ENCODE measurements at places on chromosomes 2 and 18.

GRCh38 chr2:5125017-5125730 lies 567.0 kb upstream of the SOX11 start:
- DNase-seq, result no peak

DNA sequence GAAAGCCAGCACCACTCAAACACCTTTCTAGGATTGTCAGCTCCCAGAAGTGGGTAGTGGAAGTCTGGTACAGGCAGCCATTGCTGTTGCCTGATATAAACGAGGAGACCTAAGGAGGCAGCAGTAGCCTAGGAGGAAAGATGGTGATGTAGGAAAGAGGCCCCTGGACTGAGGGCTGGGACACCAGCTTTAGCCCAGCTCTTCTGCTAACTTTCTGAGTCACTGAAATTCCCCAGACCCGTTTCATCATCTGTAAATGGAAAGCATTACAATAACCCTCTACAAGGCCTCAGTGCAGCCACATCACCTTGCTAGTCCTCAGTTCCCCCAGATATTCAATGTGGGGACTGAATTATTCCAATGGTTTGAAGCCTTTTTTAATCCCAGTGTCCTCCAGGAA lies 336.5 kb downstream of the TNS1 start:
- no peak for DNase-seq

DNA sequence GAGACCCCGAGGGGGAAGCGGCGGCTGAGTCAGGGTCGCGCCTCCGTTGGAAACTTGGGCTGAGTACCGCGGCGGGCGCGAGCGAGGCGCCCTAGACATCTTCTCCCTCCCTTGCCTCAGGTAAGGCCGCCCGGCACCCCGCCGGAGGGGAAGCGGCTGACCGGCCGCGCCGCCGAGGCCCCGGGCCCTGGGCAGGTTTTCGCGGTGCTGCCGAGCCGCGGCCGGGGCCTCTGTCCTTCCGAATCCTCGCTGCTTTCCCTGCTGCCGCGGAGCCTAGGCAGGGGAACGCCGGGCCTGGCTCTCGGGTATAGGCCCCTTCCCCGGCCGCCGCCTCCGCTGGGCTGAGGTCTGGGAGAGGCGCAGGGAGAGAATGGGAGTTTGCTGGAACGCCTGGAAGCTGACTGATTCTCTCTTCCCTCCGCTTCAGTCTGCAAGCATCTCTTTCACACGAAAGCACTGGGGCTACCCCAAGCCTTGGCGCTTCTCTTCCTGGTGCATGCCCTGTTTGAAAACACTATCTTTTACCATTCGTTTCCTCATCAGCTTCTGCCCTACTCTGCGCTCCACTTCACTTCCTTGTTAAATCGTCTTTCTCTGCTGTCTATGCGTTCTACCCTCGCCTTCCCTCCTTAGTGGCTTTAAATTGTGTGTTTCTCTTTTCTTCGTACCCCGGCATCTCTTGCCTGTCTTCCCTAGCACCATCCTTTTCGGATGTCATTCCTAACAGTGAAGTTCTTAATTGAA lies 652 bp downstream of the PPM1B start:
- DNase-seq, result peak; percentile 38

- no peak for DNase-seq
Measured at GRCh38 chr2:109374548-109375130, 239.1 kb downstream of the SEPTIN10 start.

- no peak for DNase-seq
Measured at GRCh38 chr2:136111711-136112110, 6.2 kb downstream of the CXCR4 start.

GRCh38 chr2:133352719-133353118 lies 215.5 kb downstream of the NCKAP5 start:
- DNase-seq, result no peak

GRCh38 chr2:196719110-196719872 lies 79.8 kb downstream of the CCDC150 start:
- DNase-seq, result peak; percentile 11

- no peak for DNase-seq
Measured at GRCh38 chr2:137405496-137405895, 558.8 kb upstream of the HNMT start.

DNA sequence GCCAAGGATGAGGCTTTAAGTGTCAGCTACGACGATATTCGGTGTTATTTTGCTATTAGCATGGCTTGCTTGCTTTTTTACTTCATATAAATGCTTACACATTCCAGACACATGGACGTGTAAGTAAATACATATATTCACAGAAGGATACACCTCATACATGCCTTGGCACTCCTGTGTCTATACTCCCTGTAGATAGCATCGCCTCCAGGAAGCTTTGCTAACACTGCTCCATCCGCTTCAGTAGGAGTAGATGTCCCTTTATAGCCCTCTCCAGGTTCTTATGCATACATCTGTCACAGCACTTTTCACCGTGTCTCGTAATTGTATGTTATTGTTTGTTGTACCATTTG lies 27.5 kb upstream of the KCTD1 start:
- DNase-seq, result no peak

- no peak for DNase-seq
Measured at GRCh38 chr18:75029481-75029880, 179.5 kb downstream of the PTGR3 start.

GRCh38 chr18:63974991-63975390 lies 5.1 kb downstream of the SERPINB8 start:
- DNase-seq, result peak; percentile 29

- peak; percentile 51 for DNase-seq
Measured at GRCh38 chr2:10103179-10103578, 19.4 kb upstream of the RRM2 start.

DNA sequence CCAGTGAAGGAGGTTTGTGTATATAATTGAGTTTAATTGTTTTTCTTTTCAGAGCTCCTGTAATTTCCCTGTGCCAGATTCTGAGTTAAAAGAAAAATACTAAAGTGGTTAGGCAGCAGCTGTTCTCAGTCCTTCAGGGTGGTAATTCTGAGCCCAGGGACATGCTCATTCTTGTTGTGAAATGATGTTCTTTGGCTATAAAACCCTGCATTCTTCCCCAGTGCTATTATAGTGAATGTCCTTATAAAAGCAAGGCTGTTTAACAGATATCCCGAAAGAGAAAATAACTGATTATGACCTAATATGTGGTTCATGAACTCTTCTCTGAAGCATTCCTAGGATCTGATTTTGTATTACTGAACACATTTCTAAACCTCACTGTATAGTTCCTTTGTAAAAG lies 34.0 kb downstream of the ADAM23 start:
- DNase-seq, result no peak

GRCh38 chr2:85215448-85216401 lies 82.5 kb downstream of the TCF7L1 start:
- no peak for DNase-seq
